ENCODE measurements at places on chromosomes 2 and 18.

- DNase-seq: no peak
Measured at GRCh38 chr2:240687741-240688552, 3.7 kb upstream of the AQP12A start.

DNA sequence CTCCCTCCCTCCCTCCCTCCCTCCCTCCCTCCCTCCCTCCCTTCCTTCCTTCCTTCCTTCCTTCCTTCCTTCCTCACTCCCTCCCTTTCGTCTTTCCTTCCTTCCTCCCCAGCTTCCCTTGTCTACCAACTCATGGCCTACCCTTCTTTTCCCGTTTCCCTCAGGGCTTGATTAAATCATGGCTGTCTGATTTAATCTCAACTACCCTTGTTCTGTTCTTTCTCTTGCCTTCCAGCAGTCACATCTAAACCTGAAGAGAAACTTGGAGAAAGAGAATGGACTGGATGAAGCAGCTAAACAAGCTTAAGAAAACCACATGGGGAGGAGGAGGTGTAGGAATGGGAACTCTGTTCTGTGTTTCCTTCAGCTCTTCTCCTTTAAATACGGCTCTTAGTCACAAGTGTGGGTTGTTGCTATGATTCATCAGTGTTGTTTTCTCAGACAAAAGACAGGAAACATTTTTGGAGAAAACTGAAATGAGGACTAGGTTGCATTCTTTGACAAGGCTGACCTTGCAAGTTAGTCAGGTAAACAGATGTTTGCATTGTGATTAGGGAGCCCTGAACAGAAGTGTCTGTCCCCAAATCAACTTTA lies 177.9 kb downstream of the LRRTM1 start:
- DNase-seq: no peak

GRCh38 chr18:13895505-13896033 lies 19.8 kb downstream of the MC2R start:
- no peak for DNase-seq

DNA sequence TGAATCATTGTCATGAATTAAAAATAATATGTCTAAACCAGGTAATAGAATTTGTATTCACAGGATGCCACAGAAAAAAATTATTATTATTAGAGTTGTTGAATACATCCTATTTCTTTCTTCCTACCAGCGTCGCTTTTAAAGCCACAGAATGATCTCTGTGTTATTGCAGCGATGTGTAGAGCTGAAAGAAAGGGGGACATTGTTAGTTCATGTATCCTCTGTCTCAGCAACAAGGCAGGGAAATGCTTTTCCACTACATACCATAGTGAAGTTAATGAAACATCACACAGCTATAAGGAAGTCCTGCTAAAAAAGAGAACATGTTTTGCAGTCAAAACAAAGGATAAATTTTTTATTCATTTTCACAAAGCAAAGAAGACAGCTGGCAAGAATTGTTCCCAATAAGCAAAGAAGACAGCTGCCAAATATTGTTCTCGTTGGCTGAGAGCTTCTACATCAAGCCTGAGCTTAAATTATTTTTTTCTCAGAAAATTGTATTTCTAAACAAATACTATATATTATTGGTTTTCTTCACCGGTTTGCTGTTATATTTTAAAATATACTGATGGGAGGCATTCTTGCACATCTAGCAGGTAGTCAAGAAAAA lies 1234.4 kb downstream of the SUCLG1 start:
- no peak for DNase-seq

GRCh38 chr2:187567126-187567525 lies 12.9 kb upstream of the TFPI start:
- DNase-seq: no peak

DNA sequence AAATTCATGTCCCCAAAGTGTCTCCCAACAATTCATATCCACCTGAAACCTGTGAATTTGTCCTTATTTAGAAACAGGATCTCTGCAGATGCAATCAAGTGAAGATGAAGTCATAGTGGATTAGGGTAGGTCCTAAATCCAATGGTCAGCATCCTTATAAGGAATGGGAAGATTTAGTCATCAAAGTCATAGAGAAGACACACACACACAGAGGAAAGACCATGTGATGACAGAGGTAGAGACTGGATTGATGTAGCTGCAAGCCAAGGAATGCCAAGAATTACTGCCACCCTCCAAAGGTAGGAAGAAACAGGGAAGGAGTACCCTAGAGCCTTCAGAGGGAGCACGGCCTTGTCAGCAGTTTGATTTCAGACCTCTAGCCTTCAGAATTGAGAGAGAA lies 17.7 kb downstream of the ADD2 start:
- no peak for DNase-seq

- DNase-seq: no peak
Measured at GRCh38 chr2:233319256-233319655, 11.6 kb downstream of the SAG start.

GRCh38 chr18:45958730-45959129 lies 8.4 kb downstream of the EPG5 start:
- no peak for DNase-seq

DNA sequence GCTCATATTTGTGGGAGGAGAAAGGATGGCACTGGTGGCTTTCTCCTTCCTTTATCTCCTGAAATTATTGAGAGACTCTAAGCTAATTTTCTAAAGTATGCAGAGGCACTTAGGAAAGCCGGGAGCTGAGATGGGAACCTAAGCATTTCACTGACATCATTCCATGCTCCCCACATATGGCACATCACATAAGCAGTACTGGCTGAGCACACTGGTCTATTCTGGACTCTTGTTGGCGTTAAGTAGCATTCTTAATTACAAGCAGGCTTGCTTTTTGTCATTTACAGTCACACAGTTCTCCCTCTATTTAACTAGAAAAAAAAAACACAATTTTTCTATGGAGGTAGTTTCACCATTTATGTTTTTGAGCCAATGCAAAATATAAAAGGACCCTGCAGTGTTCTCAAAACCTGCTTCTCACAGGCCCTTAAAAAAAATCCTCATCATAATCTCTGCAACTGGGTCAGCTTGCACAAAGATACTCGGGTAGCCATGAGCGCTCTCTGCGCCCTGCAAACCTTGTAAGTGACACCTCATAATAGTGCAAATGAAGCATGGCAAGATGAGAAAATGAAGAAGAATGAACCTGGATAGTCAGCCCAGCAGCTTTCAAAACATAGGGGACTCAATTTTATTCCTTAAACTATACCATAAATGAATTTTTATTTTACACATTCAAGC lies 688.6 kb downstream of the NRXN1 start:
- DNase-seq: no peak

- no peak for DNase-seq
Measured at GRCh38 chr2:27954771-27955383, 64.3 kb downstream of the BABAM2 start.

GRCh38 chr2:239293775-239294430 lies 106.9 kb downstream of the HDAC4 start:
- no peak for DNase-seq

- no peak for DNase-seq
Measured at GRCh38 chr2:36367895-36368353, 12.3 kb downstream of the CRIM1 start.

DNA sequence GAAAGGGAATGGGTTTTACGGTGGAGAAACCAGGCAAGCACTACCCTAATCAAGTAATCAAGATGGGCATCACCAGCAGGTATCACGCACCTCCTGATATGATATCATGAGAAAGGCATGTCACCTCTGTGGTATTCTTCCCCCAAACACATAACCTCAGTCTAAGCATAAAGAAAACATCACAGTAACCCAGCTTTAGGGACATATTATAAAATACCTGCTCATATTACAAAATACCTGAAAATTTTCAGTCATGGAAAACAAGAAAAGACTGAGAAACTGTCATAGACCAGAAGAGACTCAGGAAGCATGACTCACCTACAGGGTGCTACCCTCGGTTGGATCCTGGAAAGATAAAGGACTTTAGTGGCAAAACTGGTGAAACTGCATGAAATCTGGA lies 30.5 kb downstream of the GCKR start:
- DNase-seq: no peak

DNA sequence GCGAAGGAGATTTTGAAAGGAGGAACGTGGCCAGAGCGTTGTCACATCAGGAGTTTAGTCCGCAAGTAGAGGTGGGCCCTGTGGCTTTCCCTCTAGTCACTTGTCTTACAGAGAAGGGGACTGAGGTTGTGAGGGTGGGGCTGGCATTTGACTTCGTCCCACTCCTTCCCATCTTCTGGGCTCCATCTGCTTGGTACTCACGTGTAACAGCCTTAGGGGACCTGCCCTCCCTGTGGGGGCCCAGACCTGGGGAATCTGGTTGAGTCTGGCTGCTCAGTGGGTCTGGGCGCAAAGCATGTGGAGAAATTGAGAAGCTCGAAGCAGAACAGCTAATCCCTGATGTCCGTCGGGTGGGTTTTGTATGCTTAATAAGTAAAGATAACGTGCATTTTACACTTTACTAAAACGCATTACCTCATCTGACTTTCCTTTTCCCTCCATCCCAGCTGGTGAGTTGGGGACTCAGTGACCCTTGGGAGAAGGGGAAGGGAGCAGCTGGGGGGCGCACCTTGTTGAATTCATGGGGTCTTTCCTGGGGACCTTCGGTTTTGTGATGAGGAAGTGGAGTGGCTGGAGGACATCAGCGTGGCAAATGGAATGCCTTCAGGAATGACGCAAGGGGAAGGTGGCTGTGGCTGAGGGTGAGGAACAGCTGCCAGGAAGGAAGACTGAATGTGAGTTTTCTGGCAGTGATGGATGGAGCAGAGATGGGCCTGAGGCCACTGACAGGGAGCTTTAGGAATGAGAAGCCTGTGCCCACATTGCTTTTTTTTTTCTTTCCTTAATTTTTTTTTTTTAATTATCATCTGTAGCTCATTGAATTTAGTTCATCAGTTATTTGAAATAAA lies 44.8 kb downstream of the ASAP2 start:
- DNase-seq: no peak

DNA sequence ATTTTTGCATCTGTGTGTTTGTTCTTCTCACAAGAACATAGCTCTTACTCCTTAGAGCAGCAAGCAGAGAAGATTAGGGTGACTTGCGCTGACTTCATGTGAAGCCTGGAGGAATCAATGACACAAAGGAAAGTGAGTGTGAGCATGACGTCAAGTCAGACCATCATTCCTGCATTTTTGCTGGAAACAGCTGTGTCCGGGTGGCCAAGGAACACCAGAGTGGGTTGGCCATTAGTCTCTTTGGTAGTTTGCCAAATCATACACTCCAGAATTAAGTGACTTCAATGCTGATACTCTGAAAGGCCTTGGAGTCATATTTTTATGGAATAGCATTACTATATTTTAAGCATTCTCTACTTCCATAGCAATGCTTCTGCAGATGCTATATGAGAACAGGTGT lies 597.2 kb downstream of the DCDC2C start:
- DNase-seq: no peak

DNA sequence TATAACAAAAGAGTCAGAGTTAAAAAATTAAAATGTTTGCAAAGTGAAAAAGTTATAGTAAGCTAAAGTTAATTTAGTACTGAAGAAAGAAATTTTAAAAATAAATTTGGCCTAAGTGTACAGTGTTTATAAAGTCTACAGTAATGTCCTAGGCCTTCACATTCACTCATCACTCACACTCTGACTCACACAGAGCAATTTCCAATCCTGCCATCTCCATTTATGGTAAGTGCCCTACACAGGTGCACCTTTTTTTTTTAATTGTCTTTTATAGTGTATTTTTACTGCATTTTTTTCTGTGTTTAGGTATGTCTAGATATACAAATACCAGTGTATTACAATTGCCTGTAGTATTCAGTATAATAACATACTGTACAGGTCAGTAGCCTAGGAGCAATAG lies 562.9 kb downstream of the PIK3C3 start:
- no peak for DNase-seq

DNA sequence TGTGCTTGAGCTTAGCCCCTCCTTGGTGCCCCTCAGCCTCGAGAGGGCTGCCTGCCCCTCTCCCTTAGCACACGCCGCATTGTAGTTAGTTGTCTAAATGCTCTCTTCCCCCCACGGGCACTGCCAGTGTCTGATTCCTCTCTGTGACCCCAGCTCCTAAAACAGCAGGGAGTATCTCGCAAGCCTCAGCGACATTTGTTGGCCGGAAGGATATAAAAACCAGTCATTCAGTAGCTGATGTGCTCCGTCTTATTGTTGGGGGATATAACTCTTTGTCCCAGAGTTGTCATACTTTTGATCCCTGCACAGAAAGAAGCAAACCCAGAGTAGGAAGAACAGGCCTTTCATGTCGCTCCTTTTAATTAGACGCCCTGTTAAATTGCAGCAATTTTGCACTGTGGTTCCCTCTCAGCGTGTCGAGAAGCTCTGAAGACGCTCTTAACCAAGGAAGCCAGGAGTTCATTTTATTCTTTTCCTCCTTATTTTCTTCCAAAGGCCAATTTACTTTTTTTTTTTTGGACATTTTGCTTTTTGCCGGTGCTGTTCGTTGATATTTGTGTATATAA lies 201.8 kb downstream of the KLHL29 start:
- no peak for DNase-seq

DNA sequence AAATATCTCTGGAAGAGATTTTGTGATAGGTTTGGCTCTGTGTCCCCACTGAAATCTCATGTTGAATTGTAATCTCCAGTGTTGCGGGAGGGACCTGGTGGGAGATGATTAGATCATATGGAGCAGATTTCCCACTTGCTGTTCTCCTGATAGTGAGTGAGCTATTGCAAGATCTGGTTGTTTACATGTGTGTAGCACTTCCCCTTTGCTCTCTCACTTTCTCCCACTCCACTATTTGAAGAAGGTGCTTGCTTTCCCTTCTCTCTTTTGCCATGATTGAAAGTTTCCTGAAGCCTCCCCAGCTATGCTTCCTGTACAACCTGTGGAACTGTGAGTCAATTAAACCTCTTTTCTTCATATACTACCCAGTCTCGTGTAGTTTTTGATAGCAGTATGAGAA lies 97.0 kb upstream of the FN1 start:
- DNase-seq: no peak

DNA sequence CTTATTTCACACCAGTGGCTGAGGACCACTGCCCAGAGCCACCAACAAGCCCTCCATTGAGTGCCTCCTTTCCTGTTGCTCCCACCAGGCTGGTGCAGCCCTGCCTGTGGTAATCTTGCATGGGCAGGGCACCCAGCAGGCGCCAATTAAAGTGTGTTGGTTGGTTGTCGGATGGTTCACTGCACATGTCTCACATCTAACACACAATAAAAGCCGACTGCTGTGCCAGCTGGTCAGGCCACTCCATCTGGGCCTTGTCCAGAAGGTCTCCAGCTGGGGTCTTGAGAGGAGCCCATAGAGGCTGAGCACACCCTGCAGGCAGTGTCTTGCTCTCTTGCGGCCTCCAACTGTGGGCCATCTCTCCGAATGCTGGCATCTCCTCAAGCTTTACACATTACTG lies 494.8 kb upstream of the KLHL29 start:
- no peak for DNase-seq

- no peak for DNase-seq
Measured at GRCh38 chr2:60873381-60873780, 8.0 kb upstream of the REL start.

DNA sequence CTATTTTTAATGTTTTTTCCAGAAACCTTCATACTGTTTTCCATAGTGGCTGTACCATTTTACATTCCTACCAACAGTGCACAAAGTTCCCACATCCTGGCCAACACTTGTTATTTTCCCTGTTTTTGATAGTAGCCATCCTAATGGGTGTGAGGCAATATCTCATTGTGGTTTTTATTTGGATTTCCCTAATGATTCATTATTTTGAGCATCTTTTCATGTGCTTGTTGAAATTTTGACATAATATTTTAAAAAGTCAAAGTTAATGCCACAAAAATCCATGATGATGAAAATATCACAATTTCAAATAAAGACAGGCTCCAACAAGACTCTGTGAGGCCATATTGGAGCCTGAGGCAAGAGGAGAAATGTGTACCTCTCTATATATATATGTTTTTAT lies 50.2 kb downstream of the VWA3B start:
- DNase-seq: no peak
